ENCODE measurements at places on chromosomes 13 and 19. TPM values are rescaled to one million over a fixed set of nuclear protein-coding genes. Genes with fewer than 3 reads are reported as not detected.

FAM187B gene
- not detected for total RNA-seq

KIR2DL1 gene
- not detected for total RNA-seq

CEACAM4 gene
- not detected for total RNA-seq

WDR88 gene
- not detected for total RNA-seq

ZFP28 gene
- total RNA-seq, result 3.6 TPM

PGLYRP2 gene
- 0.25 TPM for total RNA-seq

GPR18 gene
- total RNA-seq, result 11.6 TPM

F10 gene
- not detected for total RNA-seq

DNA sequence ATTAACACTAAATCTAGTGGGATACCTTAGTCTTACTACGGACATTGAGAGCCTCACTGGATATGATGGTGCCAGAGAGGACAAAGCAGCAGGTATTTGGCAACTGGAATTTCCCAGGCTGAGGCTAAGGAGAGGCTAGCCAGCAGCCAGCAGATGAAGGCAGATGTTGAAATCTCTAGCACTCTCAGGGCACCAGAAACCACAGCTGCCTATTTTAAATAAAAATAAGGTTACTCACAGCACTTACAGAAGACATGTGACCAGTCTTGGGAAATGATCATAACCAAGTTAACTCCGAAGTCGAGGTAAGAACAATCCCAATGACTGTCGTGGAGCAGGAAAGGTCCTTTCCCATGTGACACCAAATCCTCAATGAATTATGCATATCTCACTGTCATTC lies 1726.0 kb downstream of the EFNB2 start:
- no peaks in the 10 kb centered on the region for H3K36me3 ChIP-seq
- no peaks in the 10 kb centered on the region for H3K27me3 ChIP-seq
- no peak overlapping the region for H3K4me3 ChIP-seq
- no peak for DNase-seq
- H3K4me1 ChIP-seq, result peaks cover 14% of the 10 kb centered on the region

GRCh38 chr13:41345165-41345913 lies 34.3 kb downstream of the NAA16 start:
- no peak overlapping the region for H3K4me3 ChIP-seq
- H3K4me1 ChIP-seq, result peaks cover 49% of the 10 kb centered on the region
- H3K27me3 ChIP-seq, result no peaks in the 10 kb centered on the region
- DNase-seq, result no peak
- peaks cover 73% of the 10 kb centered on the region for H3K36me3 ChIP-seq

GRCh38 chr13:43730642-43731041 lies 56.1 kb downstream of the ENOX1 start:
- no peak overlapping the region for H3K4me3 ChIP-seq
- no peaks in the 10 kb centered on the region for H3K4me1 ChIP-seq
- peaks cover 16% of the 10 kb centered on the region for H3K27me3 ChIP-seq

DNA sequence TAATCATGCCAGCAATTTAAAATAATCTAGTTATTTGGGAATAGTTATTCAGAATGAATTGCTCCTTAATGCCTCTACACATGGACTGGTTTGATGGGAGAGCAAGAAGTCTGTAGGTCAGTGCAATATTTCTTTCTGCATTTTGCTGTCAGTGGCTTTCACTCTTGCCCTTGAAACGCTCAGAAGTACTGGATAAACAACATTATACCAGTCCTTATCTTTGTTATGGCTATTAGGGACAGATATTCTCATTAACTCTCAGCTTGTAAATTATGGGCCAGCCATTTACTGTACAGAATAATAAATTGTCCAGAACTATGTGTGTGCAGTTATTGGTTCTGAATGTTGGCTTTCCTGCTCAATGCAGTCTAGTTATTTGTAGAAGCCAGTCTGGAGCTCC lies 224.4 kb downstream of the OXGR1 start:
- H3K4me3 ChIP-seq, result no peak overlapping the region
- H3K27me3 ChIP-seq, result no peaks in the 10 kb centered on the region
- no peaks in the 10 kb centered on the region for H3K36me3 ChIP-seq
- DNase-seq, result no peak
- H3K27ac ChIP-seq, result no peak overlapping the region
- no peaks in the 10 kb centered on the region for H3K4me1 ChIP-seq

- H3K36me3 ChIP-seq, result peaks cover 10% of the 10 kb centered on the region
- peak overlapping the region; percentile 77 for H3K4me3 ChIP-seq
- H3K27me3 ChIP-seq, result peaks cover 7% of the 10 kb centered on the region
- peak overlapping the region; percentile 89 for H3K27ac ChIP-seq
- H3K4me1 ChIP-seq, result peaks cover 21% of the 10 kb centered on the region
These were observed 1.5 kb upstream of the RAB3A start for GRCh38 chr19:18205200-18205892.

DNA sequence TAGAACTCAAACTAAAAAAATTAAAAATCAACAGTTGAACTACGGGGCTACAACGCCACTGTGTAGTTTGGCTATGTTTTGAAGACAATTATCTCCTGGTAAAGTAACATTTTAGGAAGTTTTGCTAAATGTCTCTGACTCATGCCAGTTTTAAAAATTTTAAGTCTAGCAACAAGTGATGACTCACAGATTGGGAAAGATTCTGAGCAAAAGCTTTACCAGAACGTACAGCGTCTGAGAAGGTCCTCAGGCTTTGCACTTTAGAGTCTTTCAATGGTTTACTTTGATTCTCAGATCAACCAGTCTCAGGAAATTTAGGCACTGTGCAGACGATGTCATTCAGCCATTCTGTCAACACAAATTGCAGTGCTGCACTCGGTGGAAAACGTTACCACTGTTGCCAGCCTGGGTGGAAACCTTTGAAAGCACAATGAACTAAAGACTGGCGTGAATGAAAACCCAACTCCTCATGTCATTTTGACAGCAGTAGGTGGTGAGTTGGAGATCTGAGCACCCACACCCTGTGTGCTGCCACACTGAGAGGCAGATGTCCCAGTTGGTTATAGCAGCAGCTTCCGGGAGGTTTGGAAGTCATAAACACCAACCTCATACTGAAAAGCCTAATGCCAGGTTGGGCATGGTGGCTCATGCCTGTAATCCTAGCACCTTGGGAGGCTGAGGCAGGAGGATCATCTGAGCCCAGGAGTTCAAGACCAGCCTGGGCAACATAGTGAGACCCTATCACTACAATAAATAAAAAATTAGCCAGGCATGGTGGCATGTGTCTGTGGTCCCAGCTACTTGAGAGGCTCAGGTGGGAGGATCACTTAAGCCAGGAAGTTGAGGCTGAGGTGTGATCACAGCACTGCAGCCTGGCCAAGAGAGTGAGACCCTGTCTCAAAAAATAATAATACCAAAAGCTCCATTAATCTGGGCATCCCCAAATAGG lies 6.3 kb upstream of the WTIP start:
- peaks cover 25% of the 10 kb centered on the region for H3K36me3 ChIP-seq
- H3K4me3 ChIP-seq, result no peak overlapping the region
- DNase-seq, result peak; percentile 28
- H3K27me3 ChIP-seq, result peaks cover 4% of the 10 kb centered on the region
- peaks cover 9% of the 10 kb centered on the region for H3K4me1 ChIP-seq

DNA sequence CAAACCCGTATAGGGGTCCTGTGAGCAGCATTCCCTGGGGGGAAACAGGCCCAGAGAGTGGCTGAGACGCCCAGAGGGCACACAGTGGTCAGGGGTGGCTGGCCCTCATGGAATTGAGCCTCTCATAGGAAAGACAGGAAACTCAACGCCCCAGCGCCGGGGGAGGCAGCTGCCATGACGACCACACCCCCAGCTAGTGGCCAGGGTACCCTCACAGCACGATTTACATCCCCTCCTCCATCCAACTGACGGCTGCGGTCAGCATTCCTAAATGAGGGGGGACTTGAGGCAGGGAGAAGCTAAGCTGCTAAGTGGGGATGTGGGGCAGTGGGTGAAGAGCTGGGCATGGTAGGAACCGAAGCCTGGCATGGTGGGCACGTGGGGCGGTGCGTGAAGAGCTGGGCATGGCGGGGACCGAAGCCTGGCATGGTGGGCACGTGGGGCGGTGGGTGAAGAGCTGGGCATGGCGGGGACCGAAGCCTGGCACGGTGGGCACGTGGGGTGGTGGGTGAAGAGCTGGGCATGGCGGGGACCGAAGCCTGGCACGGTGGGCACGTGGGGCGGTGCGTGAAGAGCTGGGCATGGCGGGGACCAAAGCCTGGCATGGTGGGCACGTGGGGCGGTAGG lies 10.0 kb downstream of the MED16 start:
- no peak overlapping the region for H3K4me3 ChIP-seq
- peaks cover 2% of the 10 kb centered on the region for H3K36me3 ChIP-seq
- H3K4me1 ChIP-seq, result peaks cover 2% of the 10 kb centered on the region
- H3K27ac ChIP-seq, result no peak overlapping the region
- no peaks in the 10 kb centered on the region for H3K27me3 ChIP-seq
- no peak for DNase-seq

GRCh38 chr13:112894423-112894672 lies 74.7 kb upstream of the MCF2L start:
- no peak overlapping the region for H3K27ac ChIP-seq
- no peak for DNase-seq
- no peak overlapping the region for H3K4me3 ChIP-seq
- H3K27me3 ChIP-seq, result peaks cover 14% of the 10 kb centered on the region
- H3K36me3 ChIP-seq, result no peaks in the 10 kb centered on the region

DNA sequence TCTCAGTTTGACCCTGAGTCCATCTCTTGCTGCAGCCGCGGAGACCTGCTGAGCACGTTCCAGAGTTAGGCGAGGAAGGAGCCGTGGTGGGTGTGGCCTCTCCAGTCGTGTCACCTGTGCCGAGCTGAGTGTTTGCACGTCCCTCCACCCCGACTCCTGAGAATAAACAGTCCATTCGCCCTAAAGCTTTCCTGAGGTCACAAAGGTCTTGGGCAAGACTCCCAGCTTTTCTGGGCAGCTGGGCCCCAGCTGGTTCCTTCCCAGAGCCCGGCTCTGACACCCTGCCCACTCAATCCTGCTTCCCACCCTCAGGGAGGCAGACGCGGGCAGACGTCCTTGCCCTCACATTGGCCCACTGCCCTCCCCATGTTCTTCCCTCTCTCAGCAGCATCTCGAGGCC lies 142.2 kb downstream of the KCTD15 start:
- no peak overlapping the region for H3K27ac ChIP-seq
- no peaks in the 10 kb centered on the region for H3K4me1 ChIP-seq
- DNase-seq, result no peak
- H3K4me3 ChIP-seq, result no peak overlapping the region
- H3K36me3 ChIP-seq, result no peaks in the 10 kb centered on the region

GRCh38 chr13:20377720-20378119 lies 145.6 kb upstream of the GJB6 start:
- no peak overlapping the region for H3K27ac ChIP-seq
- H3K4me1 ChIP-seq, result no peaks in the 10 kb centered on the region

DNA sequence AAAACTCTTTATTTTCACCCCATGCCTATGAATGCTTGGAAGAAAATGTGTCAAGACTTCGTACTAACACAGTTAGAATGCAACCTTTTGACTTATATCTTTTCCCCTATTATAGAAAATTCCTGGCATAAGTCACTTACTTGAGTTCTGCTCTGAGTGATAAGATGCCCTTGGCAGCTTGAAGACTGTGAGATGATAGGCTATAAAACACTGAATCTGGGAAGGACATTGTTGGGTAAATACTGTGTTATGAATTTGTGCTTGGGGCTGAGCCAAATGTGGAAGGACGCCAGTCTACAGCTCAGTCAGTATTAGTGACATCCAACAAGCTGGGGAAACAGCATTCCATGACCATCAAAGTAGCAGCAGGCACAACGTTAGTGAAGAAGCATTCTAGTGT lies 368.0 kb upstream of the SGCG start:
- H3K4me1 ChIP-seq, result no peaks in the 10 kb centered on the region
- H3K4me3 ChIP-seq, result no peak overlapping the region
- peaks cover 2% of the 10 kb centered on the region for H3K27me3 ChIP-seq
- H3K36me3 ChIP-seq, result no peaks in the 10 kb centered on the region

DNA sequence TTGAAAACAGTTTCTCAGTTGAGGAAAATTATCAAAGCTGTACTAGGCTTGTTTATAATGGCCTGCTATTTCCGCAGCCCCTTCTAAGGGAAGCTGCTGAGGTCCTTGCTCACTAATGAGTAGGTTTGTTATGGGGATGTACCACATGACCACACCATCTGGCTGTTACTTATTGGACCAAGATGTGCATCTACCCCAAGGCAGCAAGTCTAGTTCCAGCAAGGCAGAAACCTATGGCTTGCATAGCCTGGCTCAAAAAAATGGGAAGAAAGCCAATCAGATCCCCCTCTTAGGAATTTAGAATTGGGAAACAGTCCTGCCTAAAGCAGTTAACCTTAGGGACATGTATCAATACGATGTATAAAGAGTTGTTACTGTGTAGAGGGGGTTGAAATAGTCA lies 186.5 kb upstream of the SPRY2 start:
- no peaks in the 10 kb centered on the region for H3K36me3 ChIP-seq
- H3K27ac ChIP-seq, result no peak overlapping the region
- DNase-seq, result no peak
- no peaks in the 10 kb centered on the region for H3K4me1 ChIP-seq
- H3K27me3 ChIP-seq, result no peaks in the 10 kb centered on the region

- H3K4me1 ChIP-seq, result peaks cover 41% of the 10 kb centered on the region
- DNase-seq, result peak; percentile 44
- H3K4me3 ChIP-seq, result peak overlapping the region; percentile 94
- peak overlapping the region; percentile 97 for H3K27ac ChIP-seq
- H3K27me3 ChIP-seq, result no peaks in the 10 kb centered on the region
- peaks cover 38% of the 10 kb centered on the region for H3K36me3 ChIP-seq
These were observed 808 bp downstream of the DNMT1 start for GRCh38 chr19:10193790-10194499.

Measured in activated CD8-positive, alpha-beta T cell treated with anti-CD3 and anti-CD28 coated beads for 36 hours (primary cell).